ENCODE measurements at places on chromosomes 7 and 10. TPM values are rescaled to one million over a fixed set of nuclear protein-coding genes. Genes with fewer than 3 reads are reported as not detected.

Gene NUDT13
- 2.2 TPM for total RNA-seq

Gene MEOX2
- total RNA-seq: not detected

Gene C7orf57
- 0.31 TPM for total RNA-seq

Gene TRDMT1
- 2.2 TPM for total RNA-seq

Gene SERPINE1
- 1,785 TPM for total RNA-seq

Gene DMBT1
- total RNA-seq: 0.19 TPM

Gene SH2D4B
- 0.09 TPM for total RNA-seq

Gene NYAP1
- 5.6 TPM for total RNA-seq

Gene HOXA4
- 1.7 TPM for total RNA-seq

Gene ANXA8L1
- 114 TPM for total RNA-seq

Gene SEMA4G
- total RNA-seq: 9.0 TPM

Gene NPSR1
- total RNA-seq: not detected

Gene CRCP
- total RNA-seq: 25.7 TPM

Gene STEAP4
- 0.07 TPM for total RNA-seq

Gene SPDYE17
- not detected for total RNA-seq

Gene TRIM56
- total RNA-seq: 15.0 TPM

Gene MALRD1
- total RNA-seq: not detected

Gene SORBS1
- total RNA-seq: 0.35 TPM

Gene ADRA2A
- not detected for total RNA-seq

Gene AKR1D1
- total RNA-seq: not detected

Gene WASHC2C
- 19.4 TPM for total RNA-seq

Gene CCL24
- not detected for total RNA-seq

Gene ACTL6B
- not detected for total RNA-seq

Gene ARID5B
- total RNA-seq: 2.1 TPM

Gene CELF2
- 0.05 TPM for total RNA-seq

Gene ITPRID1
- total RNA-seq: not detected

Gene AGBL3
- 1.5 TPM for total RNA-seq

Gene RPEL1
- total RNA-seq: 0.07 TPM

Gene RPP38
- total RNA-seq: 33.6 TPM

Gene CHAT
- total RNA-seq: not detected

Gene STAG3
- 0.23 TPM for total RNA-seq

Gene CRTAC1
- 1.3 TPM for total RNA-seq

Gene GPR26
- not detected for total RNA-seq

Gene VAX1
- 0.97 TPM for total RNA-seq

Gene FAM24B
- total RNA-seq: 13.7 TPM

Gene ZPBP
- total RNA-seq: not detected

Gene ZNF273
- 2.1 TPM for total RNA-seq

Gene PDZD7
- total RNA-seq: 0.88 TPM

Gene LIPJ
- total RNA-seq: not detected

Gene KCNMA1
- total RNA-seq: 68.8 TPM

Gene CALCR
- not detected for total RNA-seq

Gene GPC2
- 1.0 TPM for total RNA-seq

Gene TMEM72
- not detected for total RNA-seq

Gene ETV1
- total RNA-seq: 2.7 TPM

Gene CYP51A1
- 41.4 TPM for total RNA-seq

Gene TMEM236
- 0.08 TPM for total RNA-seq

Gene FAM24A
- total RNA-seq: not detected

Gene CCDC172
- total RNA-seq: not detected

Gene CCDC3
- total RNA-seq: 1.2 TPM

Gene PLEKHS1
- total RNA-seq: 0.06 TPM

Gene IGFBP3
- 199 TPM for total RNA-seq

Gene H2BK1
- total RNA-seq: not detected

Gene CUZD1
- 1.6 TPM for total RNA-seq

All from A549 treated with Mapracorat at 1 μM for 4 hours (cell line).